Progenitor cell of endocrine pancreas (in vitro differentiated cells): ENCODE measurements at places on chromosomes 16 and 17.
A peak's percentile ranks its signal among the peaks of the same experiment; 100 is the strongest.

DNA sequence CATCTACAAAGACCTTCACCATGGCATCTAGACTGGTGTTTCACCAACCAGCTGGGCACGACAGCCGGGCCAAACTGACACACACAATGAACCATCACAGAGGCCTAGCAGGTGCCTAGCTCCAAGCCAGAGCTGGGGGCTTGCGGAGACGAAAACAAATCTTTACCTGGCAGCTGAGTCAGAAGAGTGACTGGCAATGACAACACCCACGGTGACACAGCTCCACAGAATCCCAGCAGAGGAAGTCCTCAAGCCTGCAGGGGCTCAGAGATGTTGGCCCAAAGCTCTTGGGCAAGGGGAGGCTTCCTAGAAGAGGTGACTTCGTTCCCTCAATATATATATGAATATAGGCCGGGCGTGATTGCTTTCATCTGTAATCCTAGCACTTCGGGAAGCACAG is 5.1 kb downstream of the MMP25 start:
- no peak for DNase-seq

DNA sequence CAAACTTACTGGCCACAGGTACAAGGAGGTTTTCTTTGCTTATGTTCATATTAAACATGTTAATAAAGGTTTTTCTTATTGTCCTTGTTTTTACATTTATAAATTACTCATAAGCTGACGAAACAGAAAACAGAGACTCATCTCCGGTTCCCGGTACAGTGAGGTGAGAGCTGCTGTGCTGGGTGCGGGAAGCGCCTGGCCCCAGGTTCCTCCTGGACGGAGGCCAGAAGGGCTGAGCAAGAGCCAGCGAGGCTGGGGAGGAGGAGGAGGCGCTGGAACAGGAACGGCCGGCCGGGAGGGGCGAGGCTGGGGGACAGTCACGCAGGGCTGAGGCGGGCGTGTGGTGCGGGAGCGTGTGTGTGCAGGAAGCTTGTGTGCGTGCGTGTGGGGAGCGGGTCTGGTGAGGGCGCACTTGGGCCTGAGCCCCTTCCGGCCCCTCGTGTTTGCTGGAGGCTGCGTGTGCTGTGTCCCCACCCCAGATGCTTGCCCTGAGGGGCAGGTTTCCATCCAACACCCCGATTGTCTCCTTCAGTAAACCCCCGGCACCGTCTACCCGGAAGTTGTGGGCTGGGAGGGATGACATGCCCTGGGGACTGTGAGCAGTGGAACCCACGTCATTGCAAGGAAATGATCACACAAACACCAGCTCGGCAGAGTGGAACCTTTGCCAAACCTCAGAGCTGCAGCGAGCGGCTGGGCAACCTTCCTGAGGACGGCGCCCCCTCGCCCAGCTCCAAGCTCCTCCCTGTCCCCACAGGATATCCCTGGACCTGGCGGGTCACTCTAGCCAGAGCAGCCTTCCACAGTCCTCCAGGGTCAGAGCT is 19.5 kb downstream of the CD7 start:
- no peak for DNase-seq

GRCh38 chr17:30832438-30833124 is 815 bp downstream of the ATAD5 start:
- no peak for DNase-seq

- no peak for DNase-seq
These were observed 65.9 kb downstream of the EMP2 start for GRCh38 chr16:10514369-10515055.

DNA sequence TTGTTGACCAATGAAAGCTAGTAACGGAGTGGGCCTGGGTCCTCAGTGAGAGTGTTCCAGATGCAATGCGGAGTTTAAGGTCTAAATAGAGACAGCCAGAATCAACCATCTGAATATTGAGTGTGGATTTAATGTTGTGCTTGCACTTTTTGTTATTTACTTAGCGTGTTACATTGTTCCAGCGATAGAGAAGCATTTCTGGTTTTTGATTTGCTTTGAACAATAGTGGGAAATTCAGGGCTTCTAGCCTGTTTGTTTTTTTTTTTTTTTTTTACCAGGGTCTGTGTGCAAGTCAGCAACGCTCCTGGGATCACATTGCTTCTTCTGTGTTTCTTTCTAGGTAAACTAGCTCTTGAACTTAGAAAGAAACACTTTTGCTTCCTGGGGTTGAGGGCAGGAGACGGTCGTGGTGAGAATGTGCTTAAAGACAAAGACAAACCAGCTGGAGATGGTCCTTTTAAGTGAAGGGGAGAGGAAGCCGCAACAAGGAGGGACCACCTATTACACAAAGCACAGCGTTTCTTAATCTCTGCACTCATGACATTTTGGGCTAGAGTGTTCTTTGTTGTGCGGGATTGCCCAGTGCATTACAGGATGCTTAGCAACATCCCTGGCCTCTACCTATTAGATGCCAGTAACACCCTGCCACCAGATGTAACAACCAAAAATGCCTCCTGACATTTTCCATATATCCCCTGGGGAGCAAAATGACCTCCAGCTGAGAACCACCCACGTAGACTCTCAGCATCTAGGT is 119.2 kb downstream of the MAP2K6 start:
- no peak for DNase-seq

DNA sequence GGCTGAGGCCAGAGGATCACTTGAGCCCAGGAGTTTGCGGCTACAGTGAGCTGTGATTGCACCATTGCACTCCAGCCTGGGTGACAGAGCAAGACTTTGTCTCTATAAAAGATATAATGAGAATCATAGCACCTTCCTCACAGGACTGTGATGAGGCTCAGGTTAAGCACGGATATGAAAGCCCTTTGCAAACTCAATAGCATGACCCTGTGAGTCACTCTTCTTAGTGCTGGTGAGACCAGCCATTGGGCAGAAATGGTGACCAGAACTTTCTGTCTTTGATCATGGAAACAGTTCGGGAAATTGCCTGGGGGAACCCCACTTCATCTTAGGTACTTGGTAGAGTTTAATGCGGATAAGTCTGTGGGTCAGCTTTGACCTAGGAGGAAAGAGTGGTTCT is 144.2 kb downstream of the PRKCB start:
- no peak for DNase-seq

- peak; percentile 27 for DNase-seq
These were observed 1.0 kb downstream of the IRX3 start for GRCh38 chr16:54285414-54286089.

DNA sequence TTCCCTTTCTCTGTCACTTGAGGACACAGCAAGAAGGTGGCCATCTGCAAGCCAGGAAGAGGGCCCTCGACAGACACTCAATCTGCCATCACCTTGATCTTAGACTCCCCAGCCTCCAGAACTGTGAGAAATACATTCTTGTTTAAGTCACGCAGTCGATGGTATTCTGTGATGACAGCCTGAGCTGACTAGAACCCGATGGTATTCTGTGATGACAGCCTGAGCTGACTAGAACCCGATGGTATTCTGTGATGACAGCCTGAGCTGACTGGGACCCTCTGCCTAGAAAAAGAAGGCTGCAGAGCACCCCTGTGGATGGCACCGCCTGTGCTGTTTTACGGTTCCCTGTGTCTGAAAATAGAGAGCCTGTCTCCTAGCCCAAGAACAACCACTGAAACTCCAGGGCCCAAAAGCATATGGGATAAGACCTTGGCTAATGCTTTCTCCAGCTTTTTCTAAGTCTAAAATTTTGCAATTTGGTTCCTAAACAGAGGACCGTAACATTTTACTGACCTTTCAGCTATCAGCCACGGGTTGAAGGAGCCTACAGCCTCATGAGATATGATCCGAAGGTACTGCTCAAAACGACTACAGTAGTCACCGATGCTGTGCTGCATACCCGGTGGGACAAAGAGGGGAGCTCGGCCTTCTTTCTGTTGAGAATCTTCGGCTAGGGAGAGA is 33.1 kb upstream of the PITPNM3 start:
- no peak for DNase-seq

- no peak for DNase-seq
These were observed 358.2 kb downstream of the KIF2B start for GRCh38 chr17:54180950-54181349.

- no peak for DNase-seq
These were observed at the start of gene MFAP4 for GRCh38 chr17:19386974-19387920. MFAP4 (minus strand) TSS chr17:19387190; CDS start chr17:19387155, 35 bp downstream.

- DNase-seq, result no peak
These were observed 259.9 kb upstream of the IRX3 start for GRCh38 chr16:54546521-54546920.

DNA sequence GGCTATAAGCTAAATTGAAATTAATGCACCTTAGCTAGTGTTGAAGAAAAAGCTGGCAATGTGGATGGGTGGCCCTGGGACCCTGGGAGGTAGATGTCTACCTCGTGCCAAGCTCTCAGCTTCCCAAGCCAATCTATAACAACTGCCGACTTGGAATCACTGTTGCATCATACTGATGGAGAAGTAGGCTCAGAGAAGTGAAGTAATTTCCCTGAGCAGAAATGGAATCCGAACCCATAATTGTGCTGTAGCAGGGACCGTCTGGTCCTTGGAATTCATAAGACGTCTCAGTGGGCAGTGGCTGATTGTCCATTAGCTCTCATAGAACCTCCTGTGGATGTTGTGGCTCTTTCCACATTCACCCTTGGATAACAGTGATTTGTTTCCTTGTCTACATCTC is 196.6 kb downstream of the RAB11FIP4 start:
- no peak for DNase-seq

DNA sequence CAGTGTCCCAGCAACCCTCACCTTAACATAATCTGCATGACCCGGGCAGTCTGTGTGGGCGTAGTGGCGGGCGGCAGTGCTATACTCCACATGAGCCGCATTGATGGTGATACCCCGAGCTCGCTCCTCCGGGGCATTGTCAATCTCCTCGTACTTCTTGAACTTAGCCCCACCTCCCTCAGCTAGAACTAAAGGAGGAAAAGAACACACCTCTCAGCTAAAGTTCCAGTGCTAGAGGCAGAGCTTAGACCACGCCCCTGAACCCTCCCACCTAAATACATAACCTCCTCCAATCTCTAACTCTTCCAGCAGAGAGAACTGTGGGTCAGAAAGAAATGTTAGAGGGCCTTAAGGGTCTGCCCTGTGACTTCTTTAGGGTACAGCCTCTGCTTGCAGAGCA is 855 bp downstream of the TUFM start:
- DNase-seq, result no peak

GRCh38 chr16:50742576-50743200 is 802 bp downstream of the CYLD start:
- DNase-seq, result peak; percentile 29

DNA sequence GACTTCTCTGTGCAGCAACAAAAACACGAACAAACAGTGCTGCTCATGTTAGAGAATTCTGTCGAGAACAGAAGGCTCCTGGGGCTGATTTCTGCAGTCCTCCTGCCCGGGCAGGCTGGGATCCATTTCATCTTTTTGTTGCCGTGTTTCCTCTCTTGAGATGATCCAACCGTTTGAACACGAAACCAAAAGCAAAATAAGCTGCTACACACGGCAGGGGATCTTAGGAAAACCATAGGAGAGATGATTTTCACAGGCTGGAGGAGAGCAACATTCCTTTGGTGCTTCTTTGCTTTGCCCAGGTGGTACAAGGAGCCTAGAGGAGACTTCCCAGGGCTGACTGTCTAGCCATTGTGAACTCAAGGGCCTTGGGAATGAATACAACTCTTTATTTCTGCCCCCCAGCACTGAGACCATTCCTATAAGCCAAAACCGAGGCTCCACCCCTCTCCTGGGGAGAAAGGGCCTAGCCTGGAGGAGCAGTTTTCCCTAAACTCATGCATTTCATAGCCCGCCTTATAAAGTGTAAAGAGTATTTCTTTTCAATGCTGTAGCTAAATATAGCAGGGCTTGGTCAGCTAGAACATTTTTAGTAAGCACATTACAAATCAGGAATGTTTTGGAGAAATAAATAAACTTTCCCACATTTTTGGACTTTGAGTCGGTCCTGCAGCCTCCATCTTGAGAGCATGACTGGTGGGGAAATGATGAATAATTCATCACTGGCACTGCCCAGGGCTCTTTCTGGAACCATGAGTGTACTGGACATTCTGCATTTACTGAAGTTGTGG is 7.7 kb downstream of the FOXL1 start:
- no peak for DNase-seq

DNA sequence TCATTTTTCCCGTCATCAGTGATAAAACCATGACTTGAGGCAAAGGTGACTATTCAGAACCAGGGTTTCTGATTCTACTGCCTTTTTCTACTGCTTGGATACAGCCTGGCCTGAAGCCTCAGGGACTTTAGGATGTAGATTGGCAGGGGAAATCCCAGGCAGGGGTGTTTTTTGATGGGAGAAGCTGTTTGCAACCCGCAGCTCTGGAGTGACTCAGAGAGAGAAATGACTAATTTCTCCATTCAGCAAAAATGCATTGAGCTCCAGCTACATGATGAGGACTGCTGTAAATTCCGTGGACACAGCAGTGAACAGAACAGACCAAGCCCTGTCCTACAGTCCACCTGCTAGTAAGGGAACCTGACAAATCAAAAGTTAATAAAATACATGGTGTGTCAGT is 560.6 kb downstream of the CDH13 start:
- DNase-seq, result no peak

DNA sequence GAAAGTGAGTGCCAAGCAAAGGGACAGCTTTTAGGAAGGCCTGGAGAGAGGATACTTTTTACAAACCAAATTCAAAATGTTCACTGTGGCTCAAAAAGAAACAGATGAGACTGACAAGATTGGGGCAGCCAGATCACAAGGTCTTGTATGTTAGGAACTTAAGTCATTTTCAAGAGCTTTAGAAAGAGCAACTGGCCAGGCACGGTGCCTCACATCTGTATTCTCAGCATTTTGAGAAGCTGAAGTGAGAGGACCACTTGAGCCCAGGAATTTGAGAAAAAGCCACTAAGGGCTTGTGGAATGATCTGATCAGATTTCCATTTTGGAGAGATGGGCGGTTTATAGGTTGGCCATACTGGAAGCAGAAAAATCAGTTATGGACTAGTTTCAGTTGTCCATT is 17.2 kb downstream of the SPAG9 start:
- DNase-seq, result no peak

- no peak for DNase-seq
These were observed 30.9 kb downstream of the DCAKD start for GRCh38 chr17:45020354-45021138.

- no peak for DNase-seq
These were observed 18.6 kb downstream of the ZC3H18 start for GRCh38 chr16:88588754-88589153.

GRCh38 chr16:64638766-64639165 is 483.1 kb downstream of the CDH11 start:
- no peak for DNase-seq

GRCh38 chr17:8847891-8848290 is 19.6 kb downstream of the PIK3R6 start:
- no peak for DNase-seq

GRCh38 chr17:68759343-68760140 is 158.4 kb upstream of the FAM20A start:
- DNase-seq, result peak; percentile 60

DNA sequence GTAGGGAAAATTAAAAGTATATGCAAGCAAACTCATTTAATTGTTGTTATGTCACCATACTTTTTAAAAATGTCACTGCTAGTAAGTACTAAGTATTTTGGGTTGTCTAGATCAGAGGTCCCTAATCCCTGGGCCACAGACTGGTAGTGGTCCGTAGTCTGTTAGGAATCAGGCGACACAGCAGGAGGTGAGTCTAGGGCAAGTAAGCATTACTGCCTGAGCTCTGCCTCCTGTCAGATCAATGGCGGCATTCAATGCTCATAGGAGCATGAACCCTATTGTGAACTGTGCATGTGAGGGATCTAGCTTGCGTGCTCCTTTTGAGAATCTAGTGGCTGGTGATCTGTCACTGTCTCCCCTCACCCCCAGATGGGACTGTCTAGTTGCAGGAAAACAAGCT is 21.6 kb downstream of the STXBP4 start:
- no peak for DNase-seq

- DNase-seq, result no peak
These were observed 60.7 kb downstream of the ARSG start for GRCh38 chr17:68352041-68352440.

GRCh38 chr17:4635823-4636375 is 5.6 kb downstream of the ALOX15 start:
- DNase-seq, result no peak
